T47D (cell line): ENCODE measurements at places on chromosomes 2 and 18.

DNA sequence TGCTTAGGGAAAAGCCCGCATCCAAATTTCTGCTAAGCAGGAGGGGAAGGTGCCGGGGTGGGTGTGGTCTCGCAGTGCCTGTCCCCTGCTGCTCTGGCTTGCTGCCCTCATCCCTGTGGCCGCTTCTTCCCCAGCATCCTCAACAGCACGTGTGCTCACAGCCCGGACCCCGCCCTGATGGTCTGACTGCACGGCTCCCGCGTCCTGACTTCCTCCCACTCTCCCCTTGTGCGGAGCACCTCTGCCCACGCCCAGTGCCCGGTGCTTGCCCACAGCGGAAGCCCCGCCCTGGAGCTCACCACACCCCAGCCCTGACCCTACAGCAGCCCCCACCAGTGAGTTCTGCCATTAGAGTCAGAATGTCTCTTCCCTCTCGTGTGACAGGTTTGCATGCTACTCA lies 277.9 kb downstream of the NDUFA10 start:
- DNase-seq, result no peak

GRCh38 chr2:48693066-48693465 lies 62.5 kb downstream of the LHCGR start:
- no peak for DNase-seq

DNA sequence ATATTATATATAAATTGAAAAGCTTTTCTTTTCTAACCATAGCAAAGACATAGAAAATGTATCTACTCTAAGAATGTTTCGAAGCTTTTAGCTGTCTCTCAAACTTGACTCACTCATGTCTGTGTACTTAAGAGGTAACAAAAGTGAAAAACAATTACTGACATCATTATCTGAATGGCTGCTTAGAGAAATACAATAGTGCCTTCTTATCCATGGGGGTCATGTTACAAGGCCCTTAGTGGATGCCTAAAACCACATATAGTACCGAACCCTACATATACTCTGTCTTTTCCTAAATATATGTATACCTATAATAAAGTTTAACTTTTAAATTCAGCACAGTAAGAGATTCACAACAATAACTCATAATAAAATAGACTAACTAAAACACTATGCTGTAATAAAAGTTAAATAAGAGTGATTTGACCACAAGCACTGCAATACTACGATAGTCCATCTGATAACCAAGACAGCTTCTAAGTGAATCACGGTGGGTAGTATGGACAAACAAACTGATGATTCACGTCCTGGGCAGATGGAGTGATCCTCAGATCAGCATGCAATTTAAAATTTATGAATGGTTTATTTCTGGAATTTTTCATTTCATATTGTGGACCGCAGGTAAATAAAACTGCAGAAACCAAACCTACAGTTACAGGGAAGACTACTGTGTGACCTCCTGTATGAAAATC lies 246.2 kb downstream of the XIRP2 start:
- no peak for DNase-seq

- DNase-seq, result no peak
Observed at GRCh38 chr2:207865210-207865609, 95.5 kb upstream of the FZD5 start.

- no peak for DNase-seq
Observed at GRCh38 chr2:95258271-95258670, 16.0 kb upstream of the PROM2 start.
